ENCODE measurements at places on chromosomes 1 and 21.

GRCh38 chr1:164855716-164856329 lies 296.8 kb downstream of the PBX1 start:
- DNase-seq, result no peak

GRCh38 chr21:44552136-44552535 lies 831 bp upstream of the KRTAP10-2 start:
- no peak for DNase-seq

DNA sequence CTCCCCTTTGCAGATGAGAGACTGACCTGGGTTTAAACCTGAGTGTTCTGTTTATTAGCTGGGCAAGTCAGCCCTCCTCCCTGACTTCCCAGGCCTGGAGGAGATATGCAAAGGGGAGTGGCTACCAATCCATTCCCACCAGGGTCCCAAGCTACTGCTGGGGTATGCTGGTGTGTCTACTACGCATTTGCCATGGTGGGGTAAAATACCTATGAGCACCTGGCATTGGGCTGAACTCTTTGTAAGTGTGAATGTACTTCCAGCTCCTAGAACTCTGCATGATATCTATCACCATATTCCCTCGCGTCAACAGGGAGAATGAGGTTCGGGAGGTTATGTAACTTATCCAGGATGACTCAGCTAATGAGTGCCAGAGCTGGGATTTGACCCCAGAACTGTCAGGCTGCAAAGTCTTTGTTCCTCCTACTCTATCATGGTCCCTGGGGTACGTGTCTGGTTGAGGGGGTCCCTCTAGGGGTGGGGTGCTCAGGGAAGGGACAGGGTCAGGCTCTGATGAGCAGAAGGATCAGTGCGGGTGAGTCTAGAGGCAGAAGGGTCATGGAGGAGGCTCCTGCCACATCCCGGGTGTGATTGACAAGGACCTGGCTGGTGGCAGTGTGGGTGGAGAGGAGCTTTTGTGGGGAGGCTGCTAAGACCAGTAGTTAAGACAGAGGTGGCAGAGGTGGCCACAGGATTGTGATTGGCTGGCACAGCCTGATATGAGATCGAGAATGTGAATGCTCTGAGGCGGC lies 16.7 kb downstream of the AMPD2 start:
- DNase-seq, result no peak

- no peak for DNase-seq
Measured at GRCh38 chr1:231631717-231632116, 5.1 kb downstream of the DISC1 start.

DNA sequence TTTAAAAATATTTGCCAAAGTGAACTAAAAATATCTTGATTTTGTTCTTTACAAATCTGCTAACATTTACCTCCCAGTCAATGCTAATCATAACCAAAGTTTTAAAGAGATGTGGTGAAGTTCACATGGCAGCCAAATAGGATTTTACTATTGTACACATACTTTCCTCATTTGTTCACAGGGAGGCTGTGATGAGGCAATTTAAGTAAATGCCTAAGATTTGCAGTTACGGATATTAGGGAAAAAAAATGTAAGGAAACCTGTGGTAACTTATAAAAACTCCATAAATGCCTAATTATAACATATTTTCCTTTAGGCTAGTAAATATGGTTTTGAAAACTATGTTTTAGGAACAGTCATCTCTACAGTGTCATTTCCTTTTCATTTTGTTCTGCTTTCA lies 32.4 kb downstream of the RGS5 start:
- no peak for DNase-seq

DNA sequence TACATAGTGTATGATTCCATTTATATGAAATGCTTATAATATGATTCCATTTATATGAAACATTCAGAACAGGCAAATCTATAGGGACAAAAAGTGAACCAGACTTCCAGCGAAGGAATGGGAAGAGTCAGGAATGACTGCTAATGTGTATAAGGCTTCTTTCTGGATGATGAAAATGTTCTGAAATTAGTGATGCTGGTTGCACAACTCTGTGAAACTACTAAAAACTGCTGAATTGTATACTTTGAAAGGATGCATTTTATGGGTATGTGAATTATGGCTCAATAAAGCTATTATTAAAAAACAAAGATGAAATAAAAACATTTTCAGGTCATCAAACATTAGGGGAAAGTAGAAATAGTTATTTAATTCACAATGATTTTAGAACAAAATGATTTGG lies 14.1 kb upstream of the IL24 start:
- DNase-seq, result no peak

- DNase-seq, result no peak
Measured at GRCh38 chr1:227244339-227245118, 73.8 kb downstream of the CDC42BPA start.

DNA sequence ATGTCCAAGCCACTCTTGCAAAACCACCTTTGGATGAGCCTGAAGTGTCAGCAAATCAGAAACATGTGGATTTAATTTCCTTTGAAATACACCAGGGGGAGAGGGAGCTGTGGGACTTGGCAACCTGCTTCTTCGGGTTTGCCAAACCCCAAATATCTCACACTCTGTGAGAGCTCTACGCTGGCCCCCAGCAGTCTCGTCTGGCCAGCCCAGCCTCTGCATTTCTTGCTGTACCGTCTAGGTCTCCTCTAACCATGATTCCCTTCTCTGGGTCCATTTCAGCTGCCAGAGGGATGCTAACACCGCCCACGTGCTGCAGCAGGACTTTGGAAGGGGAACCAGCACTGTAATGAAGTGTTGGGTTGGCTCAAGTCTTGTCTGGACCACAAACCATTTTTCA lies 114.6 kb downstream of the MRPS6 start:
- no peak for DNase-seq

- peak; percentile 52 for DNase-seq
Measured at GRCh38 chr1:62687903-62688686, at the start of gene DOCK7. TSS of gene DOCK7 (minus strand) at chr1:62688386. CDS start at chr1:62688264, 122 bp downstream.

- DNase-seq, result no peak
Measured at GRCh38 chr1:48442864-48443619, 29.0 kb downstream of the SPATA6 start.

- no peak for DNase-seq
Measured at GRCh38 chr1:221939607-221940006, 197.7 kb upstream of the DUSP10 start.

- DNase-seq, result no peak
Measured at GRCh38 chr21:35896060-35896459, 164.3 kb downstream of the SETD4 start.

- no peak for DNase-seq
Measured at GRCh38 chr1:47521034-47521881, 83.4 kb downstream of the FOXD2 start.

DNA sequence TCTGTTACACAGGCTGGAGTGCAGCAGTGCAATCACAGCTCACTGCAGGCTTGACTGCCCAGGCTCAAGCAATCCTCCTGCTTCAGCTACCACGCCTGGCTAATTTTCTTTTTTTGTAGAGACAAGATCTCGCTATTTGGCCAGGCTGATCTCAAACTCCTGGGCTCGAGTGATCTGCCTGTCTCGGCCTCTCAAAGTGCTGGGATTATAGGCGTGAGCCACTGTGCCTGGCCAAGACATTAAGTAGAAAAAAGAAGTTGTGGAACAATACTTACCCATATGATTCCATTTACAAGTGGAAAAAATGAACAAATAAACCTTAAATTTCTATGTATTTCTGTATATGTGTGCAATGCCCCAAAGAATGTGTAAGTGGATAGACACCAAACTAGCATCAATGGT lies 30.3 kb upstream of the ID3 start:
- DNase-seq, result no peak

DNA sequence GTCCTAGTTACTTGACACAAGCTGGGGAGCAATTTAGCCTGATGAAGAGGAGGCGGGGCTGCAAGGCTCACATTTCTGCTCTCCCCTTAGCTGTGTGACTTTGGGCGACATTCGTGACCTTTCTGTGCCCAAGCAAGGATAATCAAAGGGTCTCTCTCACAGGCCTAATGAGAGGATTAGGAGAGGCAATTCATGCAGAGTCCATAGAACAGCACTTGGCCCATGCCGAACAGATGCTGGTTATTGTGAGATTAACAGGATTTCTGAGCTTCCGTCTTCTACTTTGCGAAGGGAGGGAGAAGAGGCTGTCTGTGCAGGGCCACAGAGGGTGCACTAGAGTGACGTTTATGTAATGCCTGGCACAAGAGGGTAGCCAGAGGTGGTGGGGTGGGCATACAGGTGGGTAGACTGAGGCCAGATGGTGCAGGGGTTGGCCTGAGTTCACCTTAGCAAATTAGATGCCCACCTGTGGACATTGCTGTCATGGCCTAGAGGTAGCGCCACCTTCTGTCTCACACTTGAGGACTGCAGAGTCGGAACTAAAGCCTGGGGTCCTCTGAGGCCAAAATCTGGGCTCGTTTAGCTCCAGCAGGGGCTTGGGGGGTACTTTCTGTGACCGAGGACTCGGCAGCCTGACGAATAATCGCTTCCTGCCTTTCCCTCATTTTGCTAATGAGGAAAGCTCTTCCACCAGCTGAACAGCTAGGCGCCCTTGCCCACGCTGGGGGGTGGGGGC lies 18.6 kb downstream of the ACTL8 start:
- no peak for DNase-seq

- DNase-seq, result no peak
Measured at GRCh38 chr1:147111381-147112130, 60.7 kb downstream of the PRKAB2 start.

- DNase-seq, result no peak
Measured at GRCh38 chr1:60764489-60764888, 317.9 kb upstream of the NFIA start.

- no peak for DNase-seq
Measured at GRCh38 chr1:40798366-40799281, 15.0 kb downstream of the KCNQ4 start.

DNA sequence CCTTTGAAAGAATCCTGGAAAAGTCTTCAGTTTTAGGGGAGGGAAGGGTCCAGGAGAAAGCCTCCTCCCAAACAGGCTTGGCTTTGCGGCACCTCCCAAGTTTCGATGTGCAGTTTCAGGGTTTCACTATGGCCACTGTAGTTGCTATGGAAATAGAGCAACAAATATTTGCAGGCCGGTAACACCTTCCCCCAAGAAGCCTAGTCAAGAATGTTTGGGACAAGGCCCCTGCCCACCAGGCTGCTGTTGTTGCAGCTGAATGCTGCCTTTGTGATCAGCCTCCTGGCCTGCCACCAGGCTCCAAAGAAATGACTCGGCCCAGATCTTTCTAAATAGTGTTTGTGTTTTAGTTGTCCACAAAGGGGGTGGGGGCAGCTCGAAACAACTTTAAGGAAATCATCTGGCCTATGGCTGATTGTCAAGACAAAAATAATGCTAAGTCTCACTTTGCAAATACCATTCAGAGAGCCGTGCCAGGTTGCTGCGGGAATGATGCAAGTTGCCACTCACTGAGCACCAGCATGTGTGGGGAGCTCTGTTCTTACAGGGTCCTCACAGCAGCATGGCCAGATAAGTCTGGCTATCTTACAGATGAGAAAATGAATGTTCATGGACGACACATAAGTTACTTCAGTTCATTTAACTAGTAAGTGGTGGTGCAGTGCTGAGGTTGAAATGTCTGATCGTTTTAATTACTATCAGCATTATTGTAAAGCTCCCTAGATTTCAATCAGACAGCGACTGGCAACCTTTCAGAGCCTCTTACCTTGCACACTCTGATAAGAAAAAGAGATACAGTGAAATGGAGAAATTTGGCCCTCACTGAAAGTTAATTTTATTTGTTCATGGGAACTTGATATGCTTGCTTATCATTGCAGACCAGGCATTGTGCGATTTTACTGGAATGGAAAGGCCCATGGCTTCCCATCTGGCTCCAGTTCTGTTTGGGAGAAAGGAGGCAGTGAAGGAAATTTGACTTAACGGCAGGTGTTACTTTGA lies 91.2 kb upstream of the JUN start:
- no peak for DNase-seq

- DNase-seq, result no peak
Measured at GRCh38 chr1:59225594-59226316, 71.1 kb upstream of the FGGY start.
